ENCODE measurements at places on chromosomes 3 and 15.

DNA sequence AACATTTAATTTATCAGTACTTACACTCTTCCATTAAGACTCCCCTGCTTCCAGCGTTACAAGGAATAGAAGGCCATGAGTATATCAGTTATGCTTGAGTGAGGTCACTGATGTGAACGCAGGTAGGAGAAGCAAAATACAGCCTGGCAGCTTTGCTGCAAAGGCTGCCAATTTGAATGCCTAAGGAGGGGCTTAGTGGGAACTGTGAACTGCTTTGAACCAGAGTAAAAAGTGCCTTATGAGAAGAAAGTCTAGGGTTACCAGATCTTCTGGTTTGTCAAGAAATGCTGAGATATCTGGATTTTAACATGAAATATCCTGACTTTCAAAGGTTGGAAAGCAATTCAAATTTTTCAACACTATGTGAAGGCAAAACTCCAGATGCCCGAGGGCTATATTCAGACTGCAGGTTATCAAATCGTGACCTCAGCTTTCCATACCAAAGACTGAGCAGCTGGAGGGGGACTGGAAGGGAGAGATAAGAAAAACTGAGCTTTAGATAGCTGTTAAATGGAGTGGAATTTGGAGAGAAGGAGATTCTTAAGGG lies 446.3 kb upstream of the NECTIN3 start:
- no peak for DNase-seq

GRCh38 chr15:69237718-69238117 lies 61.0 kb upstream of the PAQR5 start:
- no peak for DNase-seq

DNA sequence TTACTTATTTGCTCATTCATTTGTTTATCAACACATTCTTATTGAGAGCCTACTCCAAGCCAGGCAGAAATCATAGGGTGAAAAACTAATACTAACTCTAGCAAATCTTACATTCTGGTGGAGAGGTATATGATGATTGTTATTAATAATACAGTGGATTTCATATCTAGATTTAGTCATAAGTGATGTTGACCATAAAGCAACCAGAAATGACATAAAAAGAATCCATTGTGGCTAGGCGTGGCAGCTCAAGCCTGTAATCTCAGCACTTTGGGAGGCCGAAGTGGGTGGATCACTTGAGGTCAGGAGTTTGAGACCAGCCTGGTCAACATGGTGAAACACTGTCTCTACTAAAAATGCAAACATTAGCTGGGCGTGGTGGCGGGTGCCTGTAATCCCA lies 26.2 kb upstream of the IL20RB start:
- no peak for DNase-seq

- peak; percentile 72 for DNase-seq
These were observed 114.5 kb downstream of the RARB start for GRCh38 chr3:25542492-25543039.

- DNase-seq, result no peak
These were observed 176.0 kb downstream of the SATB1 start for GRCh38 chr3:18249126-18249525.

DNA sequence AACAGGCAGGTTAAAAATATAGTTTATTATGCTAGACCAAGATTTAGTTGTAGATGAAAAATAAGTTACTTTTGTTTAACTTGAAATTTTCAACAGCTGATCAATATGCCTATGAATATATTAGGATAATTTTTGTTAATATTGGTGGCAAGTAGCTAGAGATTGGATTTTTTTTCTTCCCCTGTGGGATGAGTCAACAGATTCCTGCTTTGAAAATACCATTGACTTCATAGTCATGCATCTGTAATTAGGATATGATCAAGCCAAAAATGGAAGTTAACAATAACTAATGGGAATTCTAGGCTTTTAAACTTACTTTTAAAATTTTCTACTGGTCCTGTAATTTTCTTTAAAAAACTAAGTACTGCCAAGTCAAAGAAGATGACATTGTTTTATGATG lies 211.7 kb downstream of the ZIC1 start:
- peak; percentile 63 for DNase-seq

All from fibroblast of skin of right quadriceps (primary cell).